ENCODE measurements at places on chromosomes 7 and 10.

GRCh38 chr10:112628951-112629609 is 182.1 kb downstream of the VTI1A start:
- no peak for DNase-seq

DNA sequence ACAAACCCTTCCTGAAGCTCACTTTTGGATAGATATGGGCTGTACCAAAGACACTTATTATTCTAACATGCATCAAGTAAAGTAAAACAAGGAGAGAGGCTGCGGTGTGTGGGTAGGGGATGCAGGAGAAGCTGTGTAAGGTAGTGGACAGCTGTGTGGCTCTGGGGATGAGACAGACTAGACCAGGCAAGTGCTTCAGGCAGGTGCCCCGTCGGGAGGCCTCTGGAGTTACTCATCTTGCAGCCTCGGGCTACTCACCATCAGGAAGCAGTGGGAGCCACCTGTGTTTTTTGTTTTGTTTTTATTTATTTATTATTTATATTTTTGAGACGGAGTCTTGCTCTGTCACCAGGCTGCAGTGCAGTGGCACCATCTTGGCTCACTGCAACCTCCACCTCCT is 49.3 kb upstream of the NCAPG2 start:
- DNase-seq, result no peak

DNA sequence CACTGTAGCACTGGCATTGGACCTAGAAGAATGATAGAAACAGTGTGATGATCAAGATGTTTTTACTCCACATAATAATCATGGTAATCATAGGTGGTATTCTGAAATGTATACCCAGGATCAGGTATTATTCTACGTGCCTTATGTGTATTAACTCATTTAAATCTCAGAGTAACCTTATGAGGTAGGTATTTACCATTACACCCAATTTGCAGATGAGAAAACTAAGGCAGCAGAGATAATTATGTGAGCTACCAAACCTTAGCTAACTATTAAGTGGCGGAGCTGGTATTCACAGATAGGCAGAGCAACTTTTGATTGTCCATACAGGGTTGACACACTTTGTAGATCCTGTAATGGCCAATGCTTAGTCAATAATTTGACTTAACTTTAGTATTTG is 2.5 kb downstream of the CAMK1D start:
- no peak for DNase-seq

DNA sequence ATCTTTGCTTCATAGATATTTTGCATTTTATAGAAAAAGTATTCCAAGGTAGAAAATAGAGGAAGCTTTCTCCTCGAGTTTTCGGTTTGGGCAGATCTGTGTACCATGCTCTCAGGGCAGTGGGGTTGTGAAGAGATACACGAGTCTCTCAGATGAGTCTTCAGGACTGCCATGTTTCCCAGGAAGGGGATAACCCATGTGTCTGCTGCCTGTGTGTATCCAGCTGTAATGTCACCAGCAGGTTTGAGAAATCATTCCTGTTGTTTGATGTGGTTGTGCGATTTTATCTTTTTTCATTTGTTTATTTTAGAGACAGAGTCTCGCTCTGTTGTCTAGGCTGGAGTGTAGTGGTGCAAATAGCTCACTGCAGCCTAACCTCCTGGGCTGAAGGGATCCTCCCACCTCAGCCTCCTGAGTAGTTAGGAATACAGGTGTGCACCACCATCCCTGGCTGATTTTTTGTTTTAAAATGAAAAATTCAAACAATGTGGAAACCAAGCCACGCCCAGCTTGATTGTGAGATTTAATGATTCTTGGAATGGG is 48.9 kb downstream of the SNX10 start:
- no peak for DNase-seq

DNA sequence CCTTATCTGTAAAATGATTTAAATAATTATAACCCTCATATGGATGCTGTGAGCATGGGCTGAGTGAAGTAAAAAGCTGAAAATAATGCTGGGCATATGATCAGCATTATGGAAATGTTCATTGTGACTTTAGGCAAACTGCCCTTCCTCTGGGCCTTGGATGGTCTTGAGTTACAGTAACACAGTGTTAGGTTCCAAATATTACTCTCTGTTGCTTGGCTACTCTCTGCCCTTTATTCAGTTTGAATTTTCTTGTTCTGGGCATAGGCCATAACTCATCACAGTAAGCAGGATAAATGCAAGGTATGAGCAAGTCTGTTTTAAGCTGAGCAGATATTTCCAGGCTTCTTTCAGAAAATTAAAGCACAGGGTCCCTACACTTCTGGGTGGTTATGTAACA is 868.0 kb downstream of the KCNMA1 start:
- no peak for DNase-seq

DNA sequence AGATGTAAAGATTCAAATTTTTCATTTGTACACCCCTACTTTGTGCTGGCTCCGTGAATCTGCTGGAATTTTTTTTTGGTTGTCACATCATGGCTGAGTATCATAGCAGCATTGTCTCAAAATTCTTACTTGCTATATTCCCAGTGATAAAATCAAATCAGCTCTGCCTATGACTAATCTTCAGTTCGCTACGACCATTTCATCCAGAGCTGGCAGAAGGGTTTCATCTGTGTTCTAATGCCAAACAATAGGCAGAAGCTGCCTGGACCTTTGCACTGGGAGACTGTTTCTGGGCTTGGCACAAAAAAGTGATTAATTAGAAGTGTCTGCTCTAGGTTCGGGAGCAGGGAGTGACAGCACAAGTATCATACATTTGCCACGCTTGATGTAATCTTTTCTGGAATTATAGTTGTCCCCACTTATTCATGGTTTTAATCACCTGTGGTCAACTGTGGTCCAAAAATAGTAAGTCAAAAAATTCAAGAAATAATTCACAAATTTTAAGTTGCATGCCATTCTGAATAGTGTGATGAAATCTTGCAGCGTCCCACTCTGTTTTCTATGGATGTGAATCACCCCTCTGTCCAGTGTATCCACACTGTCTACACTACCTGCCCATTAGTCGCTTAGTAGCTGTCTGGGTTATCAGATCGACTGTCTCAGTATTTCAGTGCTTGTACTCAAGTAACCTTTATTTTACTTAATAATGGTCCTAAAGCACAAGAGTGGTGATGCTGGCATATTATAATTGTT is 120.5 kb upstream of the IMMP2L start:
- DNase-seq, result no peak

DNA sequence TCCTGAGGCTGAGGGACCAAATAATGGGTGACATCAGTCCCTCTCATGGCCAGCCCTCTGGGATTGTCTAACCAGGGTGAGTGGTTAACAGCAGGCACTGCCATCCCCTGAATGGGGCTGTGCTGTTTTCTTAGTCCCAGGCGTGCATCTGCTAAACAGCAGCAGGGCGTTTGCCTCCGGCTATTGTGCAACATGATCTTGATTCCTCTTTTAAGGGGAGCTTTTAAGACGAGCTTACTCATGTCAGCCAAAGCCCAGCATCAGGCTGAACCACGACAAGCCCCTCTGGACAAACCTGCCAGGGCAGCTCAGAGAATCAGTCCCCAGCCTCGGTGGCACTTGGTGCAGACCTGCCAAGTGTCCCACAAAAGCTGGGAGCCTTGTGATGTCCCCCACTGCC is 16.2 kb upstream of the IGFBP3 start:
- no peak for DNase-seq
